ENCODE measurements at places on chromosomes 2 and 18.

DNA sequence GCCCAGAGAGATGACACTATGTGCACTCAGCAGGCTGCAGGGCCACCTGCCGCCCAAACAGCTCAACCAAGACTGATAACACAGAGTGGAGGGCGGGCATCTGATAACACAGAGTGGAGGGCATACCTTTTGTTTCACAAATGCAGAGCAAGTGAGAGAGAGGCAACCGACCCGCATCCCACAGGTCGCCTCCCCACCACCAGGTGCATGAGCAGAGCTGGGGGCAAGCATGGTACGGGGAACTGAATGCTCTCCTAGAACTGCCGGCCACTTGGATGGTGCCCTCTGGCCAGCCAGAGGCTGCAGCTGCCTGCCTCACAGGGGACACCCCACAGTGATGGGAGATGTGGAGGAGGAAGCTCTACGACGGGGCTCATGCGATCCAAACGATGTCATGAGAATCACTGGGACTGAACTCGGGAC lies 49.5 kb downstream of the ANO7 start:
- no peak for DNase-seq

DNA sequence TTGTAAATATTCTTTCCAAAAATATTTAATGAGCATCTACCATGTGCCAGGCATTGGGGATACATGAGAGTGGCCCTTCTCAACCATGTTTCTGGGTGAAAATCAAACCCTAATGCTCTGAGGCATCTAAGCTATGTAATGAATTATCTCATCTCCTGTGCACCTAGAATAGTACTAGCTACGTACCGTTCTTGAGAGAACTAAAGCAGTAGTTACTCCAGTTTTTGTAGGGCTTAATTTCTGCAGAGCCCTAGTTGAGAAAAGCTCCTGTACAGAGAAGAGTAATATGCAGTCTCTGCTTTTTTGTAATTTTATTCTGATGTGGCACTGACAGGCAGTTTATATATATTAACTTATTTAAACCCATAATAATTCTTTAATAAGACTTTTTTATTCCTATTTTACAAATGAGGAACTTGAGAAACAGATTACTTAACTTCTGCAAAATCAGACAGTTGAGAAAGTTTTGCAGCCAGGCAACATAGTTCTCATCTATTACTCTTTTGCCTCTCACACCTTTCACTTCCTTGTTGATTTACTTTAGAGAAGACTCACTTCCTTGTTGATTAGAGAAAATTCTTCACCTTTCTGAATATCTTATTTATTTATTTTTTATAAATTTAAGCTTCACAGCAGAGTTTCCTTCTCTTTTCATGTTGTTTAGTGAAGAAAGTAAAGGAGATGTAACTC lies 3.1 kb downstream of the SPOPL start:
- no peak for DNase-seq

GRCh38 chr2:197208024-197208423 lies 102.6 kb downstream of the ANKRD44 start:
- no peak for DNase-seq

DNA sequence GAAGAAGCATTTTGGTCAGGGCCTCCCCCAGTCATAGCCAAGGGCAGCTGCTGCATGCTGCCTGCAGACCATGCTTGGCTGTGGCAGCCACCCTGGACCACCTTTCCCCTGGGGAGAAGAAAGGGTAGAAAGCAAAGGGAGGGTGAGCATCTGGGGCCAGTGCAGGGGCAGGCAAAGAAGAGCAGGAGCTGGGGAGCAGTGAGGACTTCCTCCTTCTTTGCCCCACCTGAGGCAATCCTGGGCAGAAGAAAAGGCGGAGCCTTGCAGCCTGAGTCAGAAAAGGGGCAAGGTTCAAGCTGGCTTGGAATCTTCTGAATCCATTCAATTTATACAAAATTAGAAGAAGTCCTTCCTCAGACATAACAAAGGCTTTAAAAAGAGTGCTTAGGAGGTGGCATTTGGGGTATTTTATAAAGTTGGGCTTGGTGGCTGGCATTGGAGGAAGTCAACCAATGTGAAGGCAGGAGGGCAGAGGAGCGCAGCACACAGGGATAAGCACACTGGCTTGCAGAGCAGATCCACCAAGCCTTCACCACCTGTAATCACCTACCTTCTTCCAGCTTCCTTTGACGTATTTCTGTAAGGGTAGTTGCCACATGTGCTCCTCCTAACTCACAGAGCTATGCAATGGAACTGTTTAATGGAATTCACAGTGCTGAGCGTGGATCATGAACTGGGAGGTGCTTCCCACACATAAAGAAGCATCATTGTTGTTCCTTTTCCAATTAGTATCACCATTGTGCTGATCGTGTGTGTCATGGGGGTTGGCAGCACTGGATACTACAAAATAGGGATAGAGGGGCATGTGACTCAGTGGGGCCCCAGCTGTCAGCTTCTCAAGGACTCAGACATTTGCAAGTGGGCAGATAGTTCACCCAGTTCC lies 154.4 kb upstream of the EPAS1 start:
- no peak for DNase-seq

DNA sequence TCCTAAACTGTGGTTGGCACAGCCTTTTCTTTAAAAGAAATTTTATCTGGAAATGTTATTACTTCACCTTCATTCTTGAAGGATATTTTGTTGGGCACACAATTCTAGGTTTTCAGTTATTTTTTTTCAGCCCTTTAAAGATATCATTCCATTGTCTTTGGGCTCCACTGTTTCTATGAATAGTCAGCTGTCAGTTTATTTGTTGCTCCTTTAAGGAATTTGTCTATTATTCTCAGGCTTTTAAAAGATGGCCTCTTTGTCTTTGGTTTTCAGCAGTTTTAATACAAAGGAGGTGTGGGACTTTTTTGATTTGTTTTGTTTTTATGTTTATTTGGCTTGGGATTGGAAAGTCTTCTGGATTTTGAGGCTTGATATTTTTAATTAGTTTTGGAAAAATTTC lies 61.8 kb downstream of the VAPA start:
- DNase-seq, result no peak

- DNase-seq, result no peak
Observed at GRCh38 chr2:72933646-72934151, 16.4 kb downstream of the EMX1 start.

DNA sequence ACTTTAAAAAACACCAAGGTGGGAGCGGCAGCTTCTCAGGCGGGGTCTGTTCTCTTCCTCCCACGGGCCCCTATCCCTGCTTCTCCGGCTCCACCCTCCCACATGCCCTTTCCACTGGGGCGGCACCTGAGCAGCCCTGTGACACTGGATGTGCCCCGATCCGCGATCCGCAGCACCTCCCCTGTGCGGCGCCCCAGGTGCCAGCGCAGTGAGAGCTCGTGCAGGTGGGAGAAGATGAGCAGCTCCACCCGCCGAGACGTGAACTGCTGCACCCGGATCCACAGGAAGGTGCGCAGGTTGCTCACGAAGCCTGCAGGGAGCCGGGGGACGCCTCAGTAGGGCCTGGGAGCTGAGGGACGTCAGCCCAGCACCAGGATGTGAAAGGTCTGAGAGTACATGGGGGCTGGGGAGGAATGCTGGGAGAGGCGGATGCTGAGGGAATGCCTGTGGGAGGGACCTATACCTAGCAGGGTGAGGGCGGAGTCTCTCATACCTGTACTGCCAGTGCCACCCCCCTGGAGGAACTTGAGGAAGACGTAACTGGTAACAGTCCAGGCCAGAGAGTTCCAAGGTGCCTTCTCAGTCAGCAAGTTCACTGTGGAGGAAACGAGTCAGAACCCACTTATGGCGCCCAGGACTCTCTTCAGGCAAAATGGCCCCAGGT lies 2.8 kb downstream of the ABCB6 start:
- DNase-seq, result no peak
